Small intestine (tissue), 16 donors: ENCODE measurements at places on chromosomes 4 and X. TPM values are rescaled to one million over a fixed set of nuclear protein-coding genes. Genes with fewer than 3 reads are reported as not detected.

The ADAMTS3 gene
- 0.16 TPM for polyA plus RNA-seq

DNA sequence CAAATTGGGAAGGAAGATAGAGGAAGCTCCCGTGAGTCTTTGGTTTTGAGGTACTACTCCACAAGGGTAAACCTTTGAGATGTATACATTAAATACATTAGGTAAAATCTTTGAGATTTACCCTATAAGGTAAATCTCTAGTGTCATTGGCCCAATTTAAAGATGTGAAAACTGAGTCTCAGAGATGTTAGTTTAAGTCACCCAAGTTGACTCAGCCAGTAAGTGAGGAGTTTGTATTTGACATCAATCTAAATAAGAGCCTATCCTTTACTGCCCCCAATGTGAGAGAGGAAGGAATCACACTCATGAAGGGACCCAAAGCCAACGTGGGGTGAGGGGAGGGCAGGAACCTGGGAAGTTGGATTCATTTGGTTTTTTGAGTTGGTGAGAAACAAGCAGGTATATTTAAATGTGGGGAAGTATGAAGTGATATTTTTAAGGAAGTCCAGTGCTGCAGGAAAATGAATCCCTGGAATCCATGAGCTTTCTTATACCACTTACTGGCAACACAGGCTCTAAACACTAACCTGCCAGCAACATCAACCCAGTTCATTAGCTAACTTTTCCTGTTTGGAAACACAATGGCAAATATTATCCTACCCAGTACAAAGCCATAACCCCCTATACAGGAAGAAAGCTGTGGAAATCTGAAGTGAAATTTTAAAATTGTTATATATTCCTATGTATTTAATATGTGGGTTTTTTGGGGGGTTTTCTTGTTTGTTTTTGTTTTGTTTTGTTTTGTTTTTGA is 55.3 kb downstream of the PALLD start:
- no peaks in the 10 kb centered on the region for H3K36me3 ChIP-seq
- no peaks in the 10 kb centered on the region for H3K27me3 ChIP-seq
- no peak overlapping the region for H3K4me3 ChIP-seq
- H3K27ac ChIP-seq: no peak overlapping the region

DNA sequence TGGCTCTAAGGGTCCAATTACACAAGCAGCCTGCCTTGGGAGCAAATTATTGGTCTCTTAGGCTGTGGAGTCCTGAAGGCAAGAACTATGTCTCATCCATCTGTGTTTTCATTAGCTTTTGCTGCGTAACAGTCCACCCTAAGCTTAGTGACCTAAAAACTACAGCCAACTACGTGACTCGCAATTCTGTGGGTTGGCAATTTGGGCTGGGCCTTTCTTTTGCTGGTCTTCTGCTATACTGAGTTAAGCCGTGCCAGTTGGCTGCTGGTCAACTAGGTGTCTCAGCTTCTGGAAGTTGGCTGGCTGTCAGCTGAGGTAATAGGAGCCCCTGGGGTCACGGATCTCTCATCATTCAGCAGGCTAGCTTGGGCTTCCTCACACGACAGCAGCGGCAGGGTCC is 205.6 kb upstream of the S100G start:
- no peak overlapping the region for H3K27ac ChIP-seq
- H3K4me1 ChIP-seq: no peaks in the 10 kb centered on the region
- no peaks in the 10 kb centered on the region for H3K36me3 ChIP-seq

The PCDH7 gene
- under 0.01 TPM for polyA plus RNA-seq

- H3K4me1 ChIP-seq: no peaks in the 10 kb centered on the region
- no peak for DNase-seq
- no peaks in the 10 kb centered on the region for H3K27me3 ChIP-seq
- no peak overlapping the region for H3K27ac ChIP-seq
- no peak overlapping the region for H3K4me3 ChIP-seq
Measured at GRCh38 chr4:18057821-18058533, 36.4 kb upstream of the LCORL start.

DNA sequence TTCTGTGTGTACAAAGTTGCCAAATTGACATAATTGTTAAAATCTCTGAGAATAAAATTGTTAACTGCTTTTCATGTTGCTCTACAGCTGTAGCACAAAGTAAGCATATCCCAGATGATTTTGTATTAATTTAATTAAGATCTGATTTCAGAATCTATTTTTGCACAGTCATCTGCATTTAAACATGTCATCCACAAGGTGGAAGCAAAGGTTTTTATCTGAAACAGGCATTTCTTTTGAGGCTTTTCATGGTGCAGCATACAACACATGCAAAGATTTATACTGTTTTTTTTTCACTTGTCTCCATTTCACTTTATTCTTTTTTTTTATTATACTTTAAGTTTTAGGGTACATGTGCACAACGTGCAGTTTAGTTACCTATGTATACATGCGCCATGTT is 51.2 kb downstream of the GC start:
- H3K4me3 ChIP-seq: no peak overlapping the region
- H3K27me3 ChIP-seq: no peaks in the 10 kb centered on the region
- H3K4me1 ChIP-seq: no peaks in the 10 kb centered on the region
- no peak overlapping the region for H3K27ac ChIP-seq

The MAGED4B gene
- polyA plus RNA-seq: 1.6 TPM

The KLHL4 gene
- 1.3 TPM for polyA plus RNA-seq

- H3K4me3 ChIP-seq: no peak overlapping the region
- no peak for DNase-seq
- H3K36me3 ChIP-seq: no peaks in the 10 kb centered on the region
- H3K27ac ChIP-seq: no peak overlapping the region
- peaks cover 14% of the 10 kb centered on the region for H3K27me3 ChIP-seq
Measured at GRCh38 chrX:2584251-2585157, 83.7 kb upstream of the DHRSX start.

DNA sequence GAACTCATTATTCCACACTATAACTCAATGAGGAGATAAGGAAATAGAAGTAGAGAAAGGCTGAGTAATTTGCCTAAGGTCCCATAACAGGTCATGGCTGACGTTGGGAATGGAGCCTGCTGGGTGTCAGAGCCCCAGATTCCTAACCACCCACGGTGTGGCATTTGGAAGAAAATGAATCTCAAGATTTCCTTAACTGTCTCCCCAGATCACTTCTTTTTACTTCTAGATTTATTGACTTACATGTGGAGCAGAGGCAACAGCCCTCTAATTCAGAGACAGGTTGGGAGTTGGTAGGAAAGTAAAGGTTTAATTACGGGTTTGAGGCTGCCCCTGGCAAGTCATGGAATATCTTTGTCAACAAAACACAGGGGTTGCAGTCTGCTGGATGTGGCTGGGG is 134.0 kb downstream of the ARHGAP10 start:
- H3K36me3 ChIP-seq: no peaks in the 10 kb centered on the region
- no peak overlapping the region for H3K27ac ChIP-seq
- no peaks in the 10 kb centered on the region for H3K27me3 ChIP-seq
- no peak overlapping the region for H3K4me3 ChIP-seq
- no peaks in the 10 kb centered on the region for H3K4me1 ChIP-seq

DNA sequence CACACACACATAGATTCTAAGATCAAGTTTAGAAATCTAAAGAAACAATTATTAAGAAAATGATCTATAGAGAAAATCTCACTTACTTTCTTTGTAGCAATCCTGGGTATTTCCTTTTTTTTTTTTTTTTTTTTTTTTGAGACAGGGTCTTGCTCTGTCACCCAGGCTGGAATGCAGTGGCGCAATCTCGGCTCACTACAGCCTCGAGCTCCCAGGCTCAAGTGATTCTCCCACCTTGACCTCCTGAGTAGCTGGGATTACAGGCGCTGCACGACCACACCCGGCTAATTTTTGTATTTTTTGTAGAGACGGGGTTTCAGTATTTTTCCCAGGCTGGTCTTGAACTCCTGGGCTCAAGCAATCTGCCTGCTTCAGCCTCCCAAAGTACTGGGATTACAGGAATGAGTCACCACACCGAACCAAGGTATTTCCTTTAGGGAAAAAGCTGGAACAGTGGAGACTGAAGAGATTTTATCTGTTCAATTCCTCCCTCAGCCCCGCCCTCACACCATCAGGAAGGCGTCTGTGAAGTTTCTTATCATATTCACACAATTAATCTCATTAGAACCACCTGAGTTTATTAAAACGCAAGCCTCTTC is at the start of gene TRIML2:
Gene TRIML2, minus strand, starts transcription at position 447 of the 599 bp plus-strand sequence. CDS start 4,235 bp downstream, outside the sequence.
- no peaks in the 10 kb centered on the region for H3K4me1 ChIP-seq
- no peak within 1 kb of the TSS for H3K4me3 ChIP-seq
- H3K27me3 ChIP-seq: no peaks in the 10 kb centered on the region
- H3K27ac ChIP-seq: no peak within 1 kb of the TSS
- DNase-seq: no peak
- H3K36me3 ChIP-seq: no peaks in the 10 kb centered on the region

GRCh38 chrX:103685396-103685795 is 1.1 kb downstream of the MORF4L2 start:
- peaks cover 4% of the 10 kb centered on the region for H3K36me3 ChIP-seq
- H3K27ac ChIP-seq: no peak overlapping the region
- DNase-seq: peak; percentile 16
- no peak overlapping the region for H3K4me3 ChIP-seq
- no peaks in the 10 kb centered on the region for H3K27me3 ChIP-seq

- DNase-seq: no peak
- no peaks in the 10 kb centered on the region for H3K4me1 ChIP-seq
- H3K27ac ChIP-seq: no peak overlapping the region
- H3K4me3 ChIP-seq: no peak overlapping the region
- no peaks in the 10 kb centered on the region for H3K27me3 ChIP-seq
- no peaks in the 10 kb centered on the region for H3K36me3 ChIP-seq
Measured at GRCh38 chrX:100477467-100477866, 67.4 kb upstream of the PCDH19 start.

DNA sequence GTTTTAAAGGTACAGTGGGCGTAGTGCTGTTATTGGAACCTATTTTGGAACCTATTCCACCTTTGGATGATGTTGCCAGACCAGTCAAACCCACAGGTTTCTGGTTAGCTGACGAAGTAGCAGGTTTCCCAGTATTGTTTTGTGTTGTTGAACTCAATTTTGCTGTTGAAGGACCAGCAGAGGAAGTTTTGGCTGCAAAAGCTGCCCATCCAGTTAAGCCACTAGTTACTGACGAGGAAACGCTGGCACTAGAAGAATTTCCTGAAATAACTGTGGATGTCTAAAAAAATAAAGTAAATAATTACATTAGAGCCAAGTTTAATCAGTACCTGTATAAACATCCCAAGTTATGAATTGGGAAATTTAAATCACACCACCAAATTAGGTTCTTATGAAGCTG is 25.5 kb downstream of the INTS12 start:
- H3K4me3 ChIP-seq: no peak overlapping the region
- H3K27me3 ChIP-seq: no peaks in the 10 kb centered on the region
- no peak for DNase-seq
- peaks cover 6% of the 10 kb centered on the region for H3K36me3 ChIP-seq
- no peaks in the 10 kb centered on the region for H3K4me1 ChIP-seq

The TMSB15C gene
- not detected for polyA plus RNA-seq

DNA sequence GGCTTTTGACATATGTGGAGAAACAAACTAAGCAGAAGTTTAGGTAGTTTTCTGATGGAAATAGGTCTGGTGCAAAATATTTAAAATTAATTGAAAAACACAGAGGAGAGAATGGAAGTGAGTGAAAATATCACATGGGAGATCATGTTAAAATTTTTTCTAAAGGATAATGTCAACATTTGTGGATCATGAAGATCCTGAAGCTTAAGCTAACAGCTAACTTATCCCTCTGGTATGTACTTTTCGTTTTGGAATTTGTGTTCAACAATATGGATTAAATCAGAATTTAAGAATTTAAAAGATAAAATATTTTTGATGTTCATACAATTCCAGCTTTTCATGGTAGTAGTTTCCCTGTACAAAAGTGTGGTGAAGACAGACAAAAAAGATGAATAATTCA is 572.8 kb upstream of the FAM241A start:
- H3K27ac ChIP-seq: no peak overlapping the region
- H3K4me3 ChIP-seq: no peak overlapping the region

DNA sequence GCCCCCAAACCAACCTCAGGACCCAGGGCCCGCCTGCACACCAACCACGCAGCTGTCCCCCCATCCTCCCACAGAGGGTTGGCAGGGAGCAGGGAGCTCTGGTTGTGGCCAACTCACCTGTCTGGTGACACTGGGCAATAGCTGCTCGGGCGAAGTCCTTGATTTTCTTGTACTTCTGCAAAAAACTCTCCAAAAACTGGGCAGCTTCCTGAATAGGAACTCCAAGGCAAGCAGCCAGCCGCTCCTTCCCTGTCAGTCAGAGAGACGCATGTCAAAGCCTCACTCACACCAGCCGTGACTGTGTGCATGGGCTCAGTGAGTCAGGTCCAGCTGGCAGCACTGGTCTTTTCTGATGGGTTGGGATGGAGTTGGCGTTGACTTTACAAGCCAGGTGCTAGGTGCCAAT is 26.4 kb downstream of the NAT8L start:
- no peak overlapping the region for H3K27ac ChIP-seq
- no peaks in the 10 kb centered on the region for H3K36me3 ChIP-seq
- H3K4me3 ChIP-seq: no peak overlapping the region
- no peak for DNase-seq
- no peaks in the 10 kb centered on the region for H3K27me3 ChIP-seq

The SPOCK3 gene
- 8.6 TPM for polyA plus RNA-seq

DNA sequence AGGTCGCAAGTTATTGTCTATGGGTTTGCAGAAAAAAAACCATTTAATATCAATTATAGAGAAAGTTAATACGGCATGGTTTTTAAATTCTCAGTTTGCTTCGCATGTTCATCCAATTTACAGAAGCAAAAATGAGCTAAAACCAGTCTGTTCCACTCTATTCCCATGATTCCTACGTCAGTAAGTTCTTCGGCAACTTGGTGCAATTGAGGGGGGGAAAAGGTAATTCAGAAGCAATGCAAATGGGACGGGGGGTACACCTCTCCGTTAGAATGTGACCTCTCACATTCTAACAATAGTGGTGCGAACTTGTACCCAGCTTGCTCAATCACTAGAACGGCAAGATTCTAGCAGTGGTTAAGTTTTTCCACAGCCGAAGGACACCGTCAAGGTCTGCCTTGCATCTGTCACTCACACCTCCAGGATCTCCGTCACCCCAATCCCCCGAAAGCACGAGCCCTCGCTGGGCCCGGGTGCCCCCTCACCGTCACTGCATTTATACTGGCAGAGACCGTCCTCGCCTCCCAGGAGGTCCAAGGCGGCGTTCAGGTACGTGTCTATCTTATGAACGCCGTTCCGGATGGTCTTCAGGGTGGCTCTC is 653 bp downstream of the PLA2G12A start:
- H3K27me3 ChIP-seq: no peaks in the 10 kb centered on the region
- H3K27ac ChIP-seq: peak overlapping the region; percentile 88
- peak overlapping the region; percentile 78 for H3K4me3 ChIP-seq
- DNase-seq: peak; percentile 78
- H3K4me1 ChIP-seq: no peaks in the 10 kb centered on the region

GRCh38 chrX:1719270-1719669 is 104.4 kb downstream of the ASMT start:
- H3K4me1 ChIP-seq: no peaks in the 10 kb centered on the region
- DNase-seq: no peak
- no peaks in the 10 kb centered on the region for H3K36me3 ChIP-seq

- H3K36me3 ChIP-seq: peaks cover 5% of the 10 kb centered on the region
- no peak overlapping the region for H3K4me3 ChIP-seq
- no peak overlapping the region for H3K27ac ChIP-seq
- no peak for DNase-seq
Measured at GRCh38 chr4:39565878-39566600, 38.8 kb upstream of the UGDH start.

The BMX gene
- polyA plus RNA-seq: 1.4 TPM

- no peaks in the 10 kb centered on the region for H3K27me3 ChIP-seq
- H3K27ac ChIP-seq: no peak overlapping the region
- H3K4me3 ChIP-seq: no peak overlapping the region
- H3K4me1 ChIP-seq: peaks cover 7% of the 10 kb centered on the region
- DNase-seq: no peak
- H3K36me3 ChIP-seq: no peaks in the 10 kb centered on the region
Measured at GRCh38 chr4:74674750-74675149, 119.6 kb downstream of the BTC start.

The ANK2 gene
- 32.7 TPM for polyA plus RNA-seq
